ENCODE measurements at places on chromosomes 12 and 14.

- H3K27ac ChIP-seq, result no peak overlapping the region
- no peak overlapping the region for H3K4me3 ChIP-seq
- H3K4me1 ChIP-seq, result no peaks in the 10 kb centered on the region
- H3K36me3 ChIP-seq, result no peaks in the 10 kb centered on the region
Measured at GRCh38 chr14:89264196-89264800, 152.7 kb downstream of the FOXN3 start.

- no peaks in the 10 kb centered on the region for H3K4me1 ChIP-seq
- H3K27ac ChIP-seq, result no peak overlapping the region
- H3K4me3 ChIP-seq, result no peak overlapping the region
- DNase-seq, result no peak
- no peaks in the 10 kb centered on the region for H3K27me3 ChIP-seq
Measured at GRCh38 chr12:72839696-72840095, 567.5 kb downstream of the TRHDE start.

GRCh38 chr14:77296906-77297305 is 23.8 kb downstream of the POMT2 start:
- DNase-seq, result no peak
- H3K27ac ChIP-seq, result no peak overlapping the region
- no peak overlapping the region for H3K4me3 ChIP-seq

- H3K4me3 ChIP-seq, result no peak overlapping the region
- H3K36me3 ChIP-seq, result no peaks in the 10 kb centered on the region
- no peaks in the 10 kb centered on the region for H3K27me3 ChIP-seq
- DNase-seq, result no peak
- no peak overlapping the region for H3K27ac ChIP-seq
- H3K4me1 ChIP-seq, result no peaks in the 10 kb centered on the region
Measured at GRCh38 chr14:49961270-49962222, 68.7 kb downstream of the ARF6 start.

- peak; percentile 24 for DNase-seq
- H3K4me1 ChIP-seq, result peaks cover 51% of the 10 kb centered on the region
- H3K4me3 ChIP-seq, result no peak overlapping the region
- H3K36me3 ChIP-seq, result no peaks in the 10 kb centered on the region
- no peaks in the 10 kb centered on the region for H3K27me3 ChIP-seq
Measured at GRCh38 chr12:96210376-96211055, 16.3 kb downstream of the ELK3 start.

- H3K27ac ChIP-seq, result no peak overlapping the region
- no peak overlapping the region for H3K4me3 ChIP-seq
- H3K36me3 ChIP-seq, result no peaks in the 10 kb centered on the region
- no peaks in the 10 kb centered on the region for H3K4me1 ChIP-seq
- DNase-seq, result no peak
Measured at GRCh38 chr12:89817501-89818226, 109.0 kb upstream of the ATP2B1 start.

- no peak overlapping the region for H3K27ac ChIP-seq
- no peak for DNase-seq
- H3K4me3 ChIP-seq, result no peak overlapping the region
- peaks cover 29% of the 10 kb centered on the region for H3K4me1 ChIP-seq
Measured at GRCh38 chr14:52051251-52051650, 17.6 kb downstream of the NID2 start.

DNA sequence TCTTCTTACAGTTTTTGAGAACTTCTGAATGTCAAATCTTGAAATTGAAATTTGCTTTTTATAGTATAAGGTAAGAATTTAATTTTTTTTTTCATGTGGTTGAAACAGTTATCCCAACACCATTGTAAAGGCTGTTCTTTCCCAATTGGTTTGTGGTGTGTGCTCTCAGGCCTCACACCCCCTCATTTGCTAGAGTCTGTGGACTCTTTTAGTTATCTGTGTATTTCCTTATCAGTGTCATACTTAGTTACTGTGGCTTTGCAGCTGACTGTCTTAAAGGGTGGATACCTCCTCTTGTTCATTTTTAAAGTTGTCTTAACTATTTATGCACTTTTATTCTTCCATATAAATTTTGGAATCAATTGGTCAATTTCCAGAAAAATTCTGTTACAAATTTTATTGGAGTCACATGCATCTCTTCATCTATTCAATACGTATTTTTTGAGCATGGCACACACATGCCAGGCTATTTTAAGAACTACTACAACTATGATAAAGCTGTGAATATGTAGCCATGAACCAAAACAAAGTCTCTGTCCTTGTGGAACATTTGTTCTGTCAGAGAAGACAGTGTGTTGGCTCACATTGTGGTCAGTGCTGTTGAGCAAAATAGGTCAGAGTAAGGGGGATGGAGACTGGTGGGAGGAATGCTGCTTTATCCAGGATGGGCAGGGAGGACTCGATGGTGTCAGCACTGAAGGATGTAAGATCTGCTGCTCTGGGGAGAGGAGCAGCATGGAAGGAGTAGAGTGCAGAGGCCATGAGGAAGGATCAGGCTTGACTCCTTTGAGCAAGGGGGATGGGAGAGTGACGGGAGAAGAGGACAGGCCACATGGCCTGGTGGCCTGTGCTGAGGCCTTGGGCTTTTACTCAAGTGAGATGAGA is 24.1 kb downstream of the FGF23 start:
- H3K4me1 ChIP-seq, result no peaks in the 10 kb centered on the region
- H3K27ac ChIP-seq, result no peak overlapping the region
- no peak overlapping the region for H3K4me3 ChIP-seq
- peaks cover 3% of the 10 kb centered on the region for H3K27me3 ChIP-seq

DNA sequence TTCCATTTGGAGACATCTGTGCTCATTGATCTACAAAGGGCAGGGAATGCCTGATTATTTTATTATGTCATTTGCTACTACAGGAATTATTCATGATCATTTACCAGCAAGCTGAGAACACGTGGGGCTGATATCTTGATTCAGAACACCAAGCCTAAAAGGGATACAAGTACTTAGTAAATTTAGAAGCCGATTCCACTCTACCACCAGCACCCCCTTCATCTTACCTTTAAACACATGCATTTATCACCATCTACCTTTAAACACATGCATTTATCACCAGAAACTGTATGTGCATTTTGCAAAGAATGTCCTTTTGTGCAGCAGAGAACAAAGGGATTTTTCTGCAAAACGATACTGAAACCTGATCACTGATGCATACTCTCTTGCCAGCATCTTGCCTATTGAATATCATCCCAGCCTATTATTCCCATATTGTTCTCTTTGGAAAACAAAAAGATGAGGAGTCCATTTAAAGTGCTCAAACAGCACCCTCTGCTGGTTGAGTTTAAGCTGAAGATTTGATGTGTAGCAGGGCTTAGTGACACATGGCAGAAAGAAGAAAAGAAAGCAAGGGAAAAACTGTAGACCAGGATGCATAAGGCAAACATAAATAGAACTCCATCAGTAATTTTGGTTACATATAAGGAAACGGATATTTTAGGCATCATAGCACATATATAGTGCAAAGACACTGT is 132.6 kb upstream of the PLEKHG7 start:
- no peaks in the 10 kb centered on the region for H3K27me3 ChIP-seq
- peak; percentile 87 for DNase-seq
- H3K4me1 ChIP-seq, result no peaks in the 10 kb centered on the region
- H3K27ac ChIP-seq, result no peak overlapping the region
- no peak overlapping the region for H3K4me3 ChIP-seq

- peaks cover 3% of the 10 kb centered on the region for H3K4me1 ChIP-seq
- no peak for DNase-seq
- H3K4me3 ChIP-seq, result no peak overlapping the region
- no peaks in the 10 kb centered on the region for H3K27me3 ChIP-seq
Measured at GRCh38 chr14:68300608-68301007, 481.0 kb downstream of the RAD51B start.

- H3K27me3 ChIP-seq, result no peaks in the 10 kb centered on the region
- DNase-seq, result peak; percentile 73
- H3K27ac ChIP-seq, result peak overlapping the region; percentile 33
- peaks cover 44% of the 10 kb centered on the region for H3K4me1 ChIP-seq
- no peak overlapping the region for H3K4me3 ChIP-seq
Measured at GRCh38 chr14:22388669-22389595, 200.1 kb downstream of the DAD1 start.

DNA sequence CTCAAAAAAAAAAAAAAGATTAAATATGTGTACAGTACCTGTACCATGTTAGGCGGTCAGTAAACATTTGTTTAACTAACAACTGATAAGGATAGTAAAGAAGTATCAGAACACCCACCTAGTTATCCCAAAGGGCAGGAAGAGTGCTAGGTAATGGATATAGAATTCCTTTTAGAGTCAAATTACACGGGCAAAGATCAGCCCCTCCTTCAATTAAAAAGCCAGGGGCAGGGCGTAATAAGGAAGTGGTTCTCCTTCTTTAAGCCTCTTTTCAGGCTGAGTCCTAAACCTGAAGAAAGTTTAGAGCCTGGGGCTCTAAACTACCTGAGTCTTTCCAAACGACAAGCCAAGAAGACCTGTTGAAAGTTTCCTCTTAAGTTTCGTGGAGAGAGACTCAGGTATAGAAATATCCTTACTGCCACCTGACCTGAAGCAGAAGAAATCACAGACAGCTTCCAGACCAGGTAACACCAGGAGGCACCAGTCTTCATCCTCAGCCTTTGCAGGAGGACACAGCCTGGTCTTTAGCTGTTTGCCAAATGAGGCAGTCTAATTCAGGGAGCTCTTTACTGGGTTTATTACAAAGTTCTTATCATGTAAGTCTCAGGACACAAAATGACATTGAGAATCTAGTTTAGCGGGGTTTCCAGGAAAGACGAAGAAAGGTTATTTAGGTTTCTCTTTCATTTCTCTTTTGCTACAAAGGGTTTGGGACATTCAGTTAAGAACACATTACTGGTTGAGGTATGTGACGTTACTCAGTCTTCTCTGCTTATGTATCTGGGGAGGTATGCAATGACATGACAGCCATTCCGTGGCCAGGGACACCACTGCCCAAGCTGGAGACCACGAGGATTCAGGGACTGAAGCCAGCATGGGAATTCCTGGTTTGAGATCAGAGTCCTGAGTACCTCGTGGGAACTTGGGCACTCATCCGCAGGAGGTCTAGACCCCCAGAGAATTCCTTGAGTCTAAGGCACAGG is at the start of gene BCL2L14:
TSS of gene BCL2L14 (plus strand) at position 266 of the 983 bp plus-strand sequence. CDS start 8,367 bp downstream, outside the sequence.
- no peaks in the 10 kb centered on the region for H3K27me3 ChIP-seq
- no peak within 1 kb of the TSS for H3K4me3 ChIP-seq
- no peaks in the 10 kb centered on the region for H3K4me1 ChIP-seq
- H3K36me3 ChIP-seq, result no peaks in the 10 kb centered on the region

DNA sequence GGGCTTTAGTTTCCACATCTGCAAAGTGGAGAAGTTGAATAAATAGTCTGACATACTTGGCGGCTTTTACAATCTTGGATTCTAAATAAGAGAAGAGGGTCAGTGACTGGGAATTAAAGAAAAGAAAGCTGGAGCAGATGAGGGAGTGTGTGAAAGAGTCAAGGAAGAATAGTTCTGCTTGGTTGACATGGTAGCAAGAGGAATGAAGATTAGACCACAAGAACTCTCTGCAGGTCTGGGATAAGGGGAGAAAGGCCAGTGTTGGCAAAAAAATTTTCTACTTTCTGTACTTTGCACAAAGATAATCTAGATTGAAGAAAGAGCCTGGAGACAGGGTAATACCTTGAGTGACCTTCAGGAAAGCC is 5.9 kb downstream of the ITGB7 start:
- H3K27ac ChIP-seq, result no peak overlapping the region
- no peaks in the 10 kb centered on the region for H3K27me3 ChIP-seq
- H3K4me3 ChIP-seq, result no peak overlapping the region
- no peaks in the 10 kb centered on the region for H3K36me3 ChIP-seq

DNA sequence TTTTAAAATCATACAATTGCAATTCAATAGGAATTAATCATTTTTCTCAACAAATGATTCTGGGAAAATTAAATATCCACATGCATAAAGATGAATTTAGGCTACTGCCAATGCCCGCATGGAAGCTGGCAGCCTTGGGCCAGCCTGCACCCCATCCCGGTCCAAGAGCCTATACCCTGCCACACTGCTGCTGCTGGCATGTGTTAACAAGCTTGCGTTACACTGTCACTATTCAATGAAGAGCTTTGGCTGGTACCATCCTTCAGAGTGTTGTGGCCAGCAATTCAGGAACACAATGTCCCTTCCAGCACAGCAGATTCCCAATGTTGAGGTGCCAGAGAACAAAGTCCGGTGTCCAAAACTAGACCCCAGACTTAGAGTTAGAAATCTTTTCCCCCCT is 13.6 kb upstream of the TAS2R14 start:
- no peak overlapping the region for H3K4me3 ChIP-seq
- no peak overlapping the region for H3K27ac ChIP-seq
- no peaks in the 10 kb centered on the region for H3K27me3 ChIP-seq
- no peaks in the 10 kb centered on the region for H3K36me3 ChIP-seq
- no peak for DNase-seq

DNA sequence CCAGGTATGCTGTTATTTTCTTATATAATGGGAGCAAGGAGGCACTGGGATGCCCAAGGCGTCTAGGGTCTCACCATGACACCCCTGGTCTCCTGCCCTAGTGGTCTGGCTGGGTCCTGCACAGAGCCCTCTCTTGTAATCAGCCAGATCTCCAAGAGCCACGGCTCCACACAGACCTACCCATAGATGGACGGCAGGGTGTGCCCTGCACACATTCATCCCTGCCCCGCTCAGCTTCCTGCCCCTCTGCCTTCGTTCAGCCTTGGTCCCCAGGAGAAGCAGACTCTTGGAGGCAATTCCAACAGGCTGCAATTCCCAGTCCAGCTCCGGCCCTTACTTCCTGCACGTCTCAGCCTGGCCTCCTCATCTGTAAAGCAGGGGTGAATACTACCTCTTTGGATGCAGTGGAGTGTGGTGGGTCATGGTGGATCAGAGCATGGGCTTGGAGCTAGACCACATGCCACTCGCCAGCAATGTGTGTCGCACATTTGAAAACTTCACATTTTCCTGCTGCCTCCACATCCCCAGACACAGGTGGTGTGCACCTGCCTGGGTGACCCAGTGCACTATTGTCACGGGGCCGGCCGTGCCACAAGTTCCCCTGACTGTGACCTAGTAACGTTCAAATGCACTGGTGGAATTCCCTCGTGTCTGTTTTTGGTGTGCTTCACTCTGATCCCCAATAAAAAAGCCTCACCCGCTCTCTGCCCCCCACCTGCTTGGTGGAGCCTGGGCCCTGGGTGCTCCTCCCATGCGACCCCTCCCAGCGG is 171.1 kb upstream of the PRMT8 start:
- H3K36me3 ChIP-seq, result no peaks in the 10 kb centered on the region
- no peak overlapping the region for H3K27ac ChIP-seq
- no peak for DNase-seq

- H3K27ac ChIP-seq, result no peak overlapping the region
- peaks cover 13% of the 10 kb centered on the region for H3K36me3 ChIP-seq
- no peaks in the 10 kb centered on the region for H3K27me3 ChIP-seq
- no peak for DNase-seq
- peaks cover 47% of the 10 kb centered on the region for H3K4me1 ChIP-seq
Measured at GRCh38 chr12:54029529-54030441, 1.5 kb downstream of the HOXC6 start.

- H3K4me3 ChIP-seq, result no peak overlapping the region
- no peak overlapping the region for H3K27ac ChIP-seq
- no peaks in the 10 kb centered on the region for H3K36me3 ChIP-seq
- H3K4me1 ChIP-seq, result peaks cover 16% of the 10 kb centered on the region
Measured at GRCh38 chr12:93164103-93164880, 213.4 kb upstream of the NUDT4 start.
